NT2/D1 (cell line): ENCODE measurements at places on chromosomes 5 and 9.

DNA sequence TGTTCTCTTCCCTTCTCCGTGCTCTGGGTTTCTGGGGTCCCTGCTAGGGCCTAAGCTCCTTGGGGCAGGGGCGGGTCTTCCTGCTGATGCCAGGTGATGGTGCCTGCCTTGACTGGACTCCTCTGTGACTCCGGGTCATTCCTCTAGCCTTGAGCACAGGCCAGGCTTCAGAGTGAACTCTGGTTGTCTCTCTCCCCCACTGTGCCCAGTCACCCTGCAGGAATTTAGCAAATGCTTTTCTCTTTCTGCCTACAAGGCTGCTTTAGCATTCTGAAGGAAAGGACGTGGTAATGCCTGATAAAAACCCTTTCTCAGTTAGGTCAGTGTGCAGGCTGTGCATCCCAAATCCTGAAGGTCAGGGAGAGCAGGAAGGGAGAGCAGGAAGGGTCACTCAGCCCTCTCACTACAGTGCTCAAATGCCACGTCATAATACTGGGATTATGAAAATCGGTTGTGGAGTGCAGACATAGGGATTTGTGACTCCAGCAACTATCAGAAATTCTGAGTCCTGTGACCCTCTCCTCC lies 2.7 kb downstream of the CXCL14 start:
- no peak for DNase-seq

GRCh38 chr9:86531273-86531970 lies 177.2 kb upstream of the TUT7 start:
- no peak for DNase-seq

GRCh38 chr5:31221001-31221400 lies 27.5 kb downstream of the CDH6 start:
- no peak for DNase-seq

- DNase-seq = no peak
Observed at GRCh38 chr5:40616781-40617180, 62.9 kb upstream of the PTGER4 start.

- DNase-seq = no peak
Observed at GRCh38 chr9:109652112-109652511, 127.9 kb upstream of the PALM2AKAP2 start.

DNA sequence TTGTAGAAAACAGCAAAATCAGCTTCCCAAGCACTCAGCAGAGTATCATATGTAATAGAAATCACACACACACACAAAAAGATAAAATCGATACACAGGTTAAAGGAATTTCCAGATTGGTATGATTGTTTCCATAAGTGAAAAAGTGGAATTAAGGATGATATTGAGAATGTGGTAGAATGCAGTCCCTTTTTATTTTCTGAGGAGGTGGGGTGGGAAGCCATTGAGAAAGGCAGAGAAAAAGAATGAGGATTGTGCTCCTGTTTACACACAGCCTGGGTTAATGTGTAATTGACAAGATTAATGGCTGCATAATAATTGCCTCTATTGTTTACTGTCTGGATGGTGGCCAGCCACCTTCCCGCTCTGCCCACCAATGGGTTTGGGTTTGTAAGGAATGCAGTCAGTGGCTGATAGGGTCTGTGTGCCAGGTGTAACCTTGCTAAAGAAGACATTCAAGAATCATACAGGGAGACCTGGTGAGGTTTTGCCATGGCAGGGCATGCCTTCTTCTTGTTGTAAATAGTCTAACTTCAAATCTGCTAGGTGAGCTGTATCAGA lies 177.2 kb upstream of the MAP3K1 start:
- no peak for DNase-seq

GRCh38 chr9:128762671-128763449 lies 8.9 kb downstream of the ZER1 start:
- DNase-seq = no peak

DNA sequence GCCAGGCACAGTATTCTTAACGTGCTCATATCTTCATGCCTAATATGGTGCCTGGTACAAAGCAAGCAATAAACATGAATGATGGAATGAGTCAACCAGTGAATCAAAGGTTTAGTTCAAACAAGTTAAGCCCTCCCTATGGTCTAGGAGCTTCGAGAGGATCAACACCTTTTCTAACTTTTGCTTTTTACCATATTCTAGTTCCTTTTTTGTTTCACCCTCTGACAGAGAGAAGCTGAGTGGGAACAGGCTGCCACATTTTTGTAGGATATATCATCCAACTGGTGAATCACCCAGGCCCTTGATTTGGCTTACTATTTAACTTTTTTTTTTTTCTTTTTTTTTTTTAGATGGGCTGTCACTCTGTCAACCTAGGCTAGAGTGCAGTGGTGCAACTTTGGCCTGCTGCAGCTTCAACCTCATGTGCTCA lies 39.3 kb upstream of the TNC start:
- DNase-seq = no peak

DNA sequence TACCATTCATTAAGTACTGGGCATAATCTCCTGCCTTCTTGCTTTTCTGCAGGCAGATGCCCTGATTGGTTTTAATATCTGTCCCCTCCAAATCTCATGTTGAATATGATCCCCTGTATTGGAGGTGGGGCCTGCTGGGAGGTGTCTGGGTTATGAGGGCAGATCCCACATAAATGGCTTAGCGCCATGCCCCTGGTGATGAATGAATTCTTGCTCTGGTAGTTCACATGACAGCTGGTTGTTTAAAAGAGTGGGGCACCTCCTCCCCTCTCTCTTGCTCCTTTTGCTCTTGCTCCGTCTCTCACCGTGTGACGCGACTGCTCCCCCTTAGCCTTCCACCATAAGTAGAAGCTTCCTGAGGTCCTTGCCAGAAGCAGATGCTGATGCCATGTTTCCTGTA lies 564.0 kb upstream of the BRINP1 start:
- no peak for DNase-seq

GRCh38 chr5:52262844-52263243 lies 524.9 kb upstream of the ITGA1 start:
- DNase-seq = no peak

DNA sequence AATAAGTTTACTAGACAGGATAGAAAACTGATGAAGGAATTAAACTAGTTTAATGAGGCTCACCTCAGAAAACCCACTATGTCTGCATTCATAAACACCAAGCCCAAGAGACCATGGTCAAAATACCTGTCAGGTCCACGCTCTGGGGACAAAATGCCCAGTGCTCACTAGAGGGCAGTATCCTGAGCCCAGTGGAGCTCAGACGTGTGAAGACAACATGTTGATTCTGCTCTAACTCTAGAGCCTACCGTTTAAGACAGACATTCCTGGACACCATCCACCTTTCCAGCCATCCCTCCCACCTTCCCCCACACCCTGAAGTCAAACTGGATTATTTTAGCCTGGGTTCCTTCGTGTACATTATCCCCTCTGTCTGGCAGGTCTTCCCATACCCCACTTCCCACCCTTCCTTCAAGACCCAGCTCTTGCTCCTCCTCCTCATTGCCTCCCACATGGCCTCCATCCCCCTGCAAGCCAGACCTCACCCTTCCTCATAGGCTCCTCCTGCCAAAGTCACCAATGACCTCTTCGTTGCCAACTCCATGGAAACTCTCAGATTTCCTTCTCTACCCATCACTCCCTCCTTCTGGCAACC lies 142.3 kb upstream of the FSTL4 start:
- DNase-seq = peak; percentile 38

- no peak for DNase-seq
Observed at GRCh38 chr5:54438620-54439389, 16.7 kb upstream of the HSPB3 start.
